ENCODE measurements at places on chromosomes 1 and 21.

DNA sequence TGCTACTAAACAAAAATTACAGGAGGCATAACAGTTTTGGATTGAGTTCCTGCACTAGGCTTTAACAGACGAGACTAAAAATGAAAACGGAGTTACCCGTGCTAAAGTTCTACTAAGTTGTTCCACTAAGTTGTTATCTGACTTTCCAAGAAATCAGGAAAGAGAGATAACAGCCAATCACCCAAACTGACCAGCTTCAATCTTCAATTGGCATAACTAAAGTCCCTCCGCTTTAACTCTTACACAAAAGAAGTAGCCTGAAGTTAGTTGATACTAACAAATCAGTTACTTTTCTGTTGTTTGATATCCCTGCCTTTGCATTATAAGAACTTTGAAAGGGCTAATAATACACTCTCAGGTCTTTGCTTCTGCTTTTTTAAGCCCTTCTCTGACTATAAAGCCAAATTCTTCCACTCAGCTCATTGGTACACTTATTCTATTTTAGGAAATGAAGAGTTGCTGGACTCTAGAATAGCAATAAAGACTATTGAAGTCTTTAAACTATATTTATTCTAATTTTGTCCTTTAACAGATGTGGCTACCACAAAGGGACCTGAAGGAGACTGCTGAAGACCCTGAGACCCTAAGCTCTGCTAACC lies 61.3 kb downstream of the TESK2 start:
- H3K4me1 ChIP-seq = no peaks in the 10 kb centered on the region
- DNase-seq = no peak
- no peaks in the 10 kb centered on the region for H3K27me3 ChIP-seq
- H3K4me3 ChIP-seq = no peak overlapping the region
- H3K36me3 ChIP-seq = no peaks in the 10 kb centered on the region

DNA sequence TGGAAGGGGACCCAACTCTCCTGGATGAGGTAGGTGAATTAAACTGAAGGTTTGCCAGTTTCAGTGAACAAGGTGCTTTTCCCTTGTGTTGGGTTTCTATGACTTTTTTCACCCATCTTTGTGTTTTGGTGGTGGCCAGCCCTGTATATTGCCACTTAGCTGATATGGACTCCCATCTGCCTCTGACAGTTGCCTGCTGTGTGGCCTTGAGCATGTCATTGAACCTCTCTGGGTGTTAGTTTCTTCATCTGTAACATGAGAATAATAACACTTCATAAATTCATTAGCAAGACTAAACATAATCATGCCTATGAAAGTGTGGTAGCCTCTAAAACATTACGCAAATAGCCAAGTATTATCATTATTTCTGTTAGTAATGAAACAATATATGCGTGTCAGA lies 141.7 kb downstream of the PBX1 start:
- H3K4me1 ChIP-seq = no peaks in the 10 kb centered on the region
- no peak overlapping the region for H3K4me3 ChIP-seq
- H3K27ac ChIP-seq = no peak overlapping the region
- H3K27me3 ChIP-seq = no peaks in the 10 kb centered on the region
- no peak for DNase-seq

GRCh38 chr1:158600735-158601134 lies 4.3 kb upstream of the OR10Z1 start:
- H3K27ac ChIP-seq = no peak overlapping the region
- no peaks in the 10 kb centered on the region for H3K36me3 ChIP-seq
- peaks cover 9% of the 10 kb centered on the region for H3K27me3 ChIP-seq
- H3K4me1 ChIP-seq = no peaks in the 10 kb centered on the region

DNA sequence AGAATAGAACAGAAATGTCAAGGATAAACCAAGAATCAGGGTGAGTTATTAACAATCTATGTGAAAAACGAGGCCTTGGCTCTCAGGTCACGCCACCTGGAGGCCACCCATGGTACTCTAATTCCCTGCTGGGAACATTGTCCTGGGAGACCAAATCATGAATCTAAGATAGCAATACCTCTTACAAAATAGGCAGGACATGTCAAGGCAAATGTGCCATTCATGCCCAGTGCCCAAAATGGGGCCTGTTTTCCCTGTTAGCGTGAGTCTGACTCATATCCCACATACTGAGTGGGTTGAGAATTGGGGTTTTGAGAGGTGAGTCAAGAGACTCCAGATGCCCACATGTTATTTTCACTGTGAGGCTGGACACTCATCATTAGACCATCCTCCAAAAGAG lies 380.8 kb downstream of the HHIPL2 start:
- H3K27me3 ChIP-seq = no peaks in the 10 kb centered on the region
- H3K4me1 ChIP-seq = no peaks in the 10 kb centered on the region
- DNase-seq = peak; percentile 20
- no peak overlapping the region for H3K4me3 ChIP-seq
- H3K36me3 ChIP-seq = no peaks in the 10 kb centered on the region

DNA sequence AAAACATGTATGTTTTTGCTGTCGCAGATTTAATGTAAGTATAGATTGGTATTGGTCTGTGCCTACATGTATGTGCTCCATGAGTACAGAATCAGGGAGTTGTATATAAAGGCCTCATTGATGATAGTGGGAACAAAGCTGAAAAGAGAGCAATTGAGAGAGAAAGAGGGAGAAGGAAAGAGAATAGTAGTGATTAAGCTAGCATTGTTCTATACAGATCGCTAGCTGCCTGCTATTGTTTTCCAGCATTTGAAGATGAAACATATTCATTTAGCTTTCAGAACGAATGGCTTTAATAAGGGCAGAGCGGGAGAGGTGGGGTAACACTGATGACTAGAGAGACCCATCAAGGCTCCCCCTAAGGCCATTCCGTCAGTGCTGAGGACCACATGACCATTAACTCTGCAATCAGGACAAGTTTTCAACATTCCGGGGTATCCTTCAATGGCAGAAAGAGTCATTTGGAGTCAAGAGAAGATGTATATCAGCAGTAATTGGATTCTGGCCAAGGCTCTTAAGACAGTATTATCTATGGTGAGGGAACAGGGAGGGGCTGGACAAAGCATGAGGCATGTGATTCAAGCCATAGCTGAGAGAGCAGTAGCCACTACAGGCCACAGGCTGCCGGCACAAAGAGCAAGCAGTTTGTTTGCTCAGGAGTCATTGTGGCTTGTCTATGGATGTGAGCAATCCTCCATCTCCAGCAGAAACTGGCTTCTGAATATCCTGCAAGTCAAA lies 176.5 kb downstream of the PBX1 start:
- H3K4me1 ChIP-seq = no peaks in the 10 kb centered on the region
- H3K36me3 ChIP-seq = no peaks in the 10 kb centered on the region
- H3K27me3 ChIP-seq = no peaks in the 10 kb centered on the region
- no peak overlapping the region for H3K4me3 ChIP-seq
- no peak for DNase-seq

- no peaks in the 10 kb centered on the region for H3K4me1 ChIP-seq
- DNase-seq = no peak
- H3K4me3 ChIP-seq = no peak overlapping the region
- H3K27me3 ChIP-seq = no peaks in the 10 kb centered on the region
- H3K27ac ChIP-seq = no peak overlapping the region
- no peaks in the 10 kb centered on the region for H3K36me3 ChIP-seq
Observed at GRCh38 chr1:229111703-229112319, 159.1 kb upstream of the RAB4A start.

DNA sequence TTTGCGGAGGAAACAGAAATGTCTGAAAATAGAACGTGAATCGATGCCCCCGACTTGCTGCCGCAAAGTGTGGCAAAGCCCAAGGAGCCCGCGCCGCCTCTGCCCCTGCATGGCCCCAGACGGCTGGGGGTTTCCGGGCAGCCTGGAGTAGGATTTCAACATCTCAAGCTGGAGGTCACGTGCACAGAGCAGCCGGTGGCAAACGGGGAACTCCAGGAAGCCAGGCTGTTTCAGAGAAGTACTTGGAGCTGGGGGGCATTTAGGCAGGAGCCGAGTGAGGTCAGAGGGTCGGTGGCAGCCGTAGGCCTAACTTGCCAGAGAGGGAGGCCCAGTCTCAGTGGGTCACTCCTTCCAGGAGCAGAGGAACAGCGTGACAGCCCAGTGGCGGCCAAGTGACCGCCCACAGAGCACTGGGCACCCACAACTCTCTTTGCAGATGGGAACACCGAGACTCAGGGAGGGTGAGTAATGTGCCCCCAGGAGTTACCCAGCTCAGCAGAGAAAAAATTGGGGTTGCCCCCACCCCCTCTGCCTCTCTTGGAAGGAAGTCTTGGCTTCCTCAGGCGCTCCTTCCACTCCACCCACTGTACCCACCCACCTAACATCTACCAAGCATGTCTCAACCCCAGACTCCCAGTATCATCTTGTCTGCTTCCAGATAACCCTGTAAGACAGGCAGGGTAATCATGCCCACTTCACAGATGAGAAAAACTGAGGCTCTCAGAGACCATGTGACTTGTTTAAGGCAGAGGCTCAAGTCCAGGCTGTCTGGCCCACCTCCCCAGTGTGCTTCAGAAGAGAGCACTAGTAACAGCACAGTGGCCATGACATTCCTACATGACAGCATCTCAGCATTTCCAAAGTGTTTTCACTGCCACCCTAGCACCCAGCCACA lies 179.4 kb downstream of the HIVEP3 start:
- no peaks in the 10 kb centered on the region for H3K27me3 ChIP-seq
- H3K4me3 ChIP-seq = no peak overlapping the region
- peaks cover 20% of the 10 kb centered on the region for H3K4me1 ChIP-seq
- H3K36me3 ChIP-seq = peaks cover 20% of the 10 kb centered on the region
- no peak for DNase-seq
